ENCODE measurements at places on chromosomes 3 and 15.

GRCh38 chr3:152836269-152836668 is 1.3 kb downstream of the P2RY1 start:
- DNase-seq, result no peak

DNA sequence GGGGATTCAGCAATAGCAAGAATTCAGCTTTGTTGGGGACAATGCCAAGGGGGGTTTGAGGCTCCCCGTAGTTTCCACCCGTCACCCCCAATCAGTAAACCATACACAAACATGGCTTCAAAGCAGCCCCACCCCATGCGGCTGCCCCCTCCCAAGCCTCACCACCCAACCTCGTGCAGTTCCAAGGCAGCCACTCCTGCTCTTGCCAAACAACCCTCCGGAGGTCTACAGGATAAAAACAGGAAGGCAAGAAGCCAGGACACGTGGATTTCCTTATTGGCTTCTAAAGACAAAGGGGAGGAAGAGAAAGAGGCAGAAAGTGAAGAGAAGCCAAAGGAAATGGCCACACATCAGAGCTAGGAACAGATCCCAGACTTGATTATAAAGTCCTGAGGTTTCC is 121.1 kb downstream of the SHQ1 start:
- no peak for DNase-seq

DNA sequence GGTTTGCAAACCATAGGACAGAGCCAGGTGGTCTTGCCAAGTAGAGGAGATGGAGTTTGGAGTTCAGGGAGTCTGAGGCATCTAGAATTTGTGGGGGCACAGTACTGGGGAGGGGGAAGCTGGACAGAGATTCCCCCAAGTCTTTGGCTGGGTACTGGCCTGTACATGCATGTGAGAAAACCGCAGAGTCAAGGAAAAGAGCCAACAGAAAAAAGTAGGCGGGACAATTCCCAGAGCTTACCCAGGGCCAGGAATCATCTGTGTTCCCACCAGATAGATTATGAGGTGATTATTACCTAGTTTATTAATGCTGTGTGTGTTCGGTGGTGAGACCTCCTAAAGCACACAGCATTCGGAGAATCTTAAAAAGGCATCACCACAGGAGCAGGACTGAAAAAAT is 11.3 kb downstream of the LYSMD4 start:
- DNase-seq, result no peak

DNA sequence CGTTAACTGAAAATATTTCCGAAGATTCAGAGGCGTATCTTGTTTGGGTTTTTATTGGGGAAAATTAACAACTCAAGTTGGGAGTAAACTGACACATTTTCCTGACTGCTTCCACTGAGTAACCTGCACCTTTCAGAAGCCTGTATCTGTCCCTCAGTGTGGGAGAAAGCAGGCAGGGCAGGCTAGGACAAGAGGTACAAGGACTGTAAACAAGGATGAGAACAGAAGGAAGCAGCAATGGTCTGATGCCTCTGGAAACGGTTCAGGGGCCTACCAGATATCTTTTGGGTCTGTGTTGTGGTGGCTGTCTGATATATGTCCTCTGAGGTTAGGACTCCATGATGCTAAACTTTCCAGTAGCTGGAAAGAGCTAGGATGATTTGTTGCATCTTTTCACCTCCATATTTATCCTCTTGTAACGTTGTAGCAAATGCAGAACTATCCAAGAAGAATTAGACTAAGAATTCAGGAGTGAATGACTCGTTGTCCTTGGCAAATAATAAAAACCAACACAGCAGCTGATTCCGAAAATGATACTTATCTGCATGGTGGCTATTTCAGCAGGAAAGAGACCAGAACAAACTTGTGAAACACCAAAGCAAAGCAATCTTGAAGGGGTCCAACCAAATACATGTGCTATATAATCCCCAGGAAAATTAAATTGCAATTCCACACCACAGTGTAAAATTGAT is 195.9 kb upstream of the ICE2 start:
- no peak for DNase-seq

Measured in stimulated activated CD8-positive, alpha-beta memory T cell treated with anti-CD3 and anti-CD28 coated beads, Interleukin-15, amount 100 ng/mL, for 24 hours (primary cell).